Right renal pelvis (tissue), 4 donors: ENCODE measurements at places on chromosomes 6 and 20. TPM values are rescaled to one million over a fixed set of nuclear protein-coding genes. Genes with fewer than 3 reads are reported as not detected.

- DNase-seq: peak; percentile 91
These were observed at the start of gene ERGIC3 for GRCh38 chr20:35541783-35542662. Gene ERGIC3, plus strand, starts transcription at chr20:35542078. Its CDS starts 20 bp downstream, at chr20:35542098.

- no peak for DNase-seq
These were observed 15.5 kb upstream of the SERPINB1 start for GRCh38 chr6:2857185-2857579.

DNA sequence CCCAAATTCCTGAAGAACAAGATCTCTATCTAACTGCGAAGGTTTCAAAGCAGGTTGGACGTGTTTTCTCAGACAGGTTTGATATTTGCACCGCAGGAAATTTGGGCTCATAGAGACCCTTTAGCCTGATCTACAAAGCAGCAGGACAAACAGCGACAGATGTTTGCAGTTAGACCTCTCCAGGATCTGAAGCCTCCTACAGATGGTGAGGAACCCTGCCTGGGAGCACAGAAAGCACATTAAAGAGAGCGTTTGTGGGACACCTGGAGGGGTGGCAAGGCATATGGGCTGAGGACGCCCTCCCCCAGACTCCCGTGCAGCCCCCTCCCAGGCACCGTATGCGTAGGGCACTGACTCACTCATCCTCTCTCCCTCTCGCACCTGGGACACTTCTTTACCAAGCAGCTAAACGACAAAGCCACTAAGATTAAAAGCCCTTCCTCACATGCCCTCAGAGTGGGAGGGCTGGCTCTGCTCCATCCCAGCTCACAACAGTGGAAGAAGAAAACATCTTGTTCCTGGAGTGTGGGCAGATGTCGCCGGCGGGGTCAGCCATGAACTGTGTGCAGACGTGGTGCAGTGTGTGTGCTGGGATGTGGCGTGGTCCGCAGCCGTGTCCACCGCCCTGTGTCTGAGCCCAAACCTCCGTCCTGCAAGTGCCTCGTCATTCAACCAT, 249.7 kb upstream of the AFDN start:
- no peak for DNase-seq

TBXT gene
- 0.04 TPM for polyA plus RNA-seq

- DNase-seq: peak; percentile 10
These were observed 16.7 kb upstream of the ENTPD6 start for GRCh38 chr20:25178563-25179438.

DNA sequence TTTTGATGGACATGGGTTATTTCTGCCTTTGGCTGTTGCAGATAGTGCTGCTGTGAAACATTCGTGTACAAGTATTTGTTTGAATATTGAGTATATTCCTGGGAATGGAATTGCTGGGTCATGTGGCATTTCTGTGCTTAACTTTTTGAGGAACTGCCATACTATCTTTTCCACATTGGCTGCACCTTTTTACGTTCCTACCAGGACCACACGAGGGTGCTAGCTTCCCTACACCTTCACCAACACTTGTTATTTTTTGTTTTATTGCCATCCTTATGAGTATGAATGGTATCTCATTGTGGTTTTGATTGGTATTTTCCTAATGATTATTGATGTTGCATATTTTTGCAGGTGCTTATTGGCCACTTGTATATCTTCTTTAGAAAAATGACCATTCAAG, 47.8 kb upstream of the PLCG1 start:
- DNase-seq: no peak

GRCh38 chr20:47124181-47124717, 229.6 kb downstream of the EYA2 start:
- DNase-seq: no peak
